Activated CD4-positive, alpha-beta T cell treated with anti-CD3 and anti-CD28 coated beads, Interleukin-2, amount 10 ng/mL, durations not matched to agents 24 days and 14 days (primary cell): ENCODE measurements at places on chromosomes 5 and 9.

GRCh38 chr5:131947445-131947844, 2.0 kb upstream of the MEIKIN start:
- DNase-seq: no peak

- no peak for DNase-seq
These were observed 6.9 kb upstream of the EGR1 start for GRCh38 chr5:138458384-138458783.

GRCh38 chr5:137234973-137235943, 263.9 kb downstream of the SPOCK1 start:
- no peak for DNase-seq

GRCh38 chr5:10520706-10521105, 43.2 kb upstream of the ANKRD33B start:
- no peak for DNase-seq

DNA sequence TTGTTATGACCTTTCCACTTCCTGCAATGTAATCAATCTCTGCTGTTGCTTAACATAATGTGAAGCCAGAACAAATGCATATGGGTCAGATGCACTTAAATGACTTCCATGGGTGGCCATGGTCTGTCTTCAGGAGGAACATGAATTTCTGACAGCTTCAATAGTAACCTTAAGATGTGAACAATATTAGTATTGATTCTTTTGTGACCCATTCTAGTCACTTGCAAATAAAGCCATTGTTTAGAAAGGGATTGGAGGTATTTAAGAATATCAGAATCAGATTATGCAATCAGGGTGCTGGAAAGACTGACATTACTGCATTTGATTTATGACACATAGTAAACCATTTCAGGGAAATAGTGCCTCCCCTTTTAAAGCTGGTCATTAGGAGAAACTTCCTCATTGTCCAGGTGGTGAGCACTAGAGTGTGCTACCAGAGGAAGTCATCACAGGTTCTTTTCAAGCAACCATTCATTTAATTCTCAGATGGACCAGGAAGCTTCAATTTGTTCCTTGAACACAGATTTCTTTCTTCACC, 32.1 kb downstream of the GRIN3A start:
- DNase-seq: no peak

- DNase-seq: no peak
These were observed 115.4 kb upstream of the PPP2R2B start for GRCh38 chr5:146993876-146994530.

DNA sequence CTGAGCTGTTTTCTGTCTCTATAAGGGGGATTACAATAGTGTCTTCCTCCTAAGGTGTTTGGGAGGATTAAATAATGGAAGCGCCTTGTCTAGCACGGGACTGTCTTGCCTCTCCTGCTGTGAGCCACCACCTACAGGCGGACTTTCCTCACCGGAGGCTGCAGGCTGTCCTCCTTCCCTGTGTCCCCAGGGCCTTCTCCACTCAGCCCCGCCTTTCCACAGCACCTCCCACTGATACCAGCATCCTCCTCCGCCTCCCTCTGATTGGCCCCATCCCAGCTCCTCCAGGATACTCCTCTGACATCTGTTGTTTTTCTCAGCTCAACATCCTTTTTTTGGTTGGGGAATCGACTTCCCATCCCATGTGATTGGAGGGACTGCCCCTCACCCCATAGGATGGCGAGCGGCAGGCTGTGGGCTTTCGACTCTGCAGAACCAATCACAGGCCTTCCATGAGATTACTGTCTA, 851 bp upstream of the ZDHHC12 start:
- peak; percentile 85 for DNase-seq

DNA sequence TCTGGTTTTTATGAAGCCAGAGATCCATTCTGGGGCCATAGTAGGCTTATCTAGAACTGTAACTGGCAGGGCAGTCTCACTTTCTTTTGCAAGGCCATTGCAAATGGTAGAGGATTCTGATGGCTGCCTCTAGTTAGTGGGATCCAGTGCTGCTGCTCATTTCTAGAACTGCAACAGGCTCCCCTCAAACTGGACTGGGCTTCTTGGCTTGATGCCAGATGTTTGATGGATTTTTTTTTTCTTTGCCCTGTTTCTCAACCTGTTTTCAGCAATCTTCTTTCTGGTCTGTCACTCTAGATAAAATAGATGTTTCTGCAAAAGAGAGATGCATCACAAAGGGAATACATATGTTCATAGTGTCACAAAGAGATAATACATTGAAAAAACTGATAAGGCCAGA, 11.9 kb downstream of the CARTPT start:
- no peak for DNase-seq

- no peak for DNase-seq
These were observed 51.8 kb downstream of the WDR36 start for GRCh38 chr5:111143910-111144309.

DNA sequence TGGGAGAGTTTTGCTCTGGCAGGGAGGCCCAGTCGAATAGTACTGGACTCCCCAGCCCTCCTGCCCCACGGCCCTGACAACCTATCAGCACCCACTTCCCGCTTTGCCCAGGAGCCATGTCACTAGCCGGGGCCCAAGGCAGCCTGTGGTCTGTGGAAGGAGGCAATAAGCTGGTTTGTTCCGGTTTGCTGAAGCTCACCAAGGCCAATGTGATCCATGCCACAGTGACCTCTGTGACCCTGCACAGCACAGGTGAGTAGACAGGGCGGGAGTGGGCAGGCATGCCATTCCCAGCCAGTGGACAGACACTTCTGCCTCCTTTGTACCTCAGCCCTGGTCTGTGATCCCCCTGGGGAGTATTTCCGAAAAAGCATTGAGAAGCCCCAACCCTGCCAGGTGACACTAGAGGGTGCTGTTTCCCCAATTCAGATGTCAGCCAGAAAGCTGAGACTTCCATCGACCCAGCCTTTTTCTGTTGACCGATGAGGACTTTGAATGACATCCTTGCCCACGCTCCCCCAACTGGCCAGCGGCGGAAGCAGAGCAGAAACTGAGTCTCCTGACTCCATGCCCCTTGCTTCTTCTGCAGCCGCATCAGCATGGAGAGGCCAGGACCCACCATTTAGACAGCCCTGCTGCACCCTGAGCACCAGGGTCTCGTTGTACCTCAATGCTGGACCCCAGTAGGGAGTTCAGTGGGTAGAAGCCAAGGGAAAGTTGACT, 9.6 kb downstream of the PCYOX1L start:
- DNase-seq: peak; percentile 87

GRCh38 chr5:2047341-2047927, 164.7 kb upstream of the IRX4 start:
- peak; percentile 18 for DNase-seq

- peak; percentile 62 for DNase-seq
These were observed 13.3 kb upstream of the UBE2QL1 start for GRCh38 chr5:6435356-6435755.

DNA sequence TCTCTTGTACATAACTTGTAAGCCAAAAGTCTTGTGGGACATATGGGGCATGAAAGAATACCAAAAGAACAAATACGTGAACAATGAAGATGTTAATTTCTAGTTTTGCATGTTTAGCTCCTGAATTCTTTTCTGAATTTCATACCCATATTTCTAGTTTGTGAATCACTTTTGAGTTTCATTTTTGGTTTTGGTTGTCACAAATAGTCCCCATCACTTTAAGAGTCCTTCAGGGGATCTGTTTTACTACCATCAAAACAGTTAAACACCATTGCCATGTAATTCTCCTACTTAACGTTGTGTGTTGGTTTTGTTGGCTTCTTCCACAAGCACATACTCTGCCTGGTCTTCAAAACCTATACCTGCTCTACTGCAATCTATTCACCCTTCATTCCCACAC, 27.0 kb downstream of the VCAN start:
- no peak for DNase-seq

DNA sequence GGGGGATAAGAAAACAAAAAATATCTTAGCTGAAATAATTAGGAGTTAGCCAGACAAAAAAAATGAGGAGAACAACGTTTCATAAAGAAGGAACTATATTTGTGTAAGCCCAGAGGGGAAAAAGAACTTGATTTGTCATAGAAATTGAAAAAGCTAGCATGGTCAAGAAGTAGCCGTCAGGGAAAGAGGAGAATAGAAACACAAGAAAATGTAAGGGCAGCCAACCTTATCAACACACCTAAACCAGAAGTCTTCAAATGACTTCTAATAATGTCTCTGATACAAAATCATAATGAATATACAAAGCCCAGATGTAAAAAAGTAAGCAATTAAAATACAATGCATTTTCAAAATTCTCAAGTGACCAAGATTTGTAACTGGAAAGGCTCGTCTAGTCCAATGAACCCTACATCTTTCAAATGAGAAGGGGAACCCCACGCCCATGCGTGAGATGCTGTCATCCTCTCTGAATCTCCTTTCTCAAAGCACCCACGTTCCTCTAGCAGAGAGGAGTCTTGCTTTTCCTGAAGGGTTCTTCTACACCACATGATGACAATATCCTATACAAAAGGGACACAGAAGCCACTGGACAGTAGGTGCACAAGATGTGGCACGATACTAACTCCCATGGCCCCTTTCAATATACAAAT, 103.7 kb downstream of the ARL15 start:
- no peak for DNase-seq

- DNase-seq: no peak
These were observed 7.8 kb downstream of the ROR2 start for GRCh38 chr9:91942201-91942600.

- DNase-seq: no peak
These were observed 581.8 kb upstream of the C9orf72 start for GRCh38 chr9:28155067-28155466.

GRCh38 chr9:8186560-8186959, 387.0 kb upstream of the DMAC1 start:
- DNase-seq: no peak

DNA sequence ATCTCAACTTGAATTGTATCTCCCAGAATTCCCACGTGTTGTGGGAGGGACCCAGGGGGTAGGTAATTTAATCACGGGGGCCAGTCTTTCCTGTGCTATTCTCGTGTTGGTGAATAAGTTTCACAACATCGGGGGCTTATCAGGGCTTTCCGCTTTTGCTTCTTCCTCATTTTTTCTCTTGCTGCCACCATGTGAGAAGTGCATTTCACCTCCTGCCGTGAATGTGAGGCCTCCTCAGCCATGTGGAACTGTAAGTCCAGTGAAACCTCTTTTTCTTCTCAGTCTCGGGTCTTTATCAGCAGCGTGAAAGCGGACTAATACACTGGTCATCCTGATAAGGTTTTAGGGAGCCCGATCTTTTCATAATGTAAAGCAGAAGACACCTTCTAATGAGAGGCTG, 687.0 kb upstream of the FTMT start:
- no peak for DNase-seq

DNA sequence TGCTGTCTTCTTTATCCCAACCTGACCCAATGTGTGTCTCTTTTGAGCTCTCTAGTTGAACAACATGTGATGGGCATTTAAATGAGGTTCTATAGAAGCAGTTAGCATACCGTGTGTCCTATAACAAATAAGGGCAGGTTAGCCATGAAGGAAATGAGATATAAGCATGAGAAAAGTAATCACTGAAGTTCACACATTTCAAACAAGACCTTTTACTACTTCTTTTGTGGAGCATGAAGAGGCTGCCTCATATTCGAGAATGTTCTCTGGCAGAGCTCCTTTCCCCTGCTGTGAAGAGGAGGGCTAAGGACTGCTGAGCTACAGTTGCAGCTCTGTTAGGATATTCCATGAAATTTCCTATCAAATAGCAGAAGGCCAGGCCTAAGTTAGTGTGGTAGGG, 15.2 kb upstream of the SNCAIP start:
- no peak for DNase-seq

DNA sequence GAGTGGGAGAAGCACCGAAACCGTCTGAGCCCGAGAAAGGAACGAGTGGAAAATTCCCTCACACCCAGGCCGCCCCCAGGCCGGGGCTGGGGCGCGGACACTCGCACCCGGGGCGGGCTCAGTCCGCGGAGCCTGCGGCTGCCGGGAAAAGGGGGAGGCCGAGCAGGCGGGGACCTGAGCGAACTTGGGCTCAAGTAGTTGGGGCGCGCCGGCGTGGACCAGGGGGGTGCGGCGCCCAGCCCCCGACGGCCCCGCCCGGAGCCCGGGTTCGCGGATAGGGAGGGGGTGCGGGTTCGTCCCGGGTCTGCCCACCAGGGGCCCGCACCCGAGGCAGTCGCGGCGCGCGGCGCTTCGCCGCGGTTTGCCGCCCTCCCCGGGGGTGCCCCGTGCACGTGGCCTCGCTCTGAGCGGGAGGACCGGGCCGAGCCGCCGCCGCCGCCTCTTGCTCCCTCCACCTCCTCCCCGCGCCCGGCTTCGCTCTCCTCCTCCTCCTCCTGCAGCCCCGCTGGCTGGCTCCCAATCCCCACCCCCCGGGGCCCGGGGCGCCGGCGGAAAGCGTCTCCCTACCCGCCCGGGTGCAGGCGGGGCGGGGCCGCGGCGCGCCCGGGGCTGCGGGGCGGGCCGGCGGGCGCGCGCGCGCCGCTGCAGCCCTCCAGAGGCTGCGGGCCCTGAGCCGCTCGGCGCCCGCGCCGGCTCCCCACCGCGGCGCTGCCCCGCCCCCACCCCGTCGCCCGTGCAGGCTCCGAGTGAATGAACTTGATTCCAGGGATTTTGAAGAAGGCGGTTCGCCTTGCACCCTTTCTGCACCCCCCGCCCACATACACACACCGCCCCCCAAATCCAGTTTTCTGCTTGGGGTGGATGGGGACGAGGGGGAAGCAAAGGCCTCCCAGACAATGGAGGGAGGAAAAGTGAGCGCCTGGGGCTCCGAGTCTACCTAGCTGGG, 1.3 kb upstream of the NFIB start:
- peak; percentile 69 for DNase-seq
